A549 treated with DMSO at 1 μM for 4 hours (cell line): ENCODE measurements at places on chromosomes 3 and 15. TPM values are rescaled to one million over a fixed set of nuclear protein-coding genes. Genes with fewer than 3 reads are reported as not detected.

Gene CPA3
- total RNA-seq: not detected in 5 replicates

Gene SLC51A
- not detected in 5 replicates for total RNA-seq

Gene DNAH12
- total RNA-seq: 0.07 to 0.12 TPM (median 0.09 TPM) in 4 of 5 replicates, not detected in the other

Gene ST3GAL6
- 0.69 to 0.82 TPM (median 0.71 TPM) in 5 replicates for total RNA-seq

Gene KCNMB2
- total RNA-seq: not detected in 5 replicates

Gene ACAN
- 0.15 to 0.28 TPM (median 0.21 TPM) in 5 replicates for total RNA-seq

Gene HERC2
- 39.8 to 56.4 TPM (median 48.8 TPM) in 5 replicates for total RNA-seq

Gene SAMD7
- not detected in 5 replicates for total RNA-seq

Gene CAND2
- total RNA-seq: 0.26 to 0.51 TPM (median 0.32 TPM) in 5 replicates

Gene ROPN1
- total RNA-seq: not detected in 5 replicates
